ENCODE measurements at places on chromosomes 6 and 20. TPM values are rescaled to one million over a fixed set of nuclear protein-coding genes. Genes with fewer than 3 reads are reported as not detected.

DNA sequence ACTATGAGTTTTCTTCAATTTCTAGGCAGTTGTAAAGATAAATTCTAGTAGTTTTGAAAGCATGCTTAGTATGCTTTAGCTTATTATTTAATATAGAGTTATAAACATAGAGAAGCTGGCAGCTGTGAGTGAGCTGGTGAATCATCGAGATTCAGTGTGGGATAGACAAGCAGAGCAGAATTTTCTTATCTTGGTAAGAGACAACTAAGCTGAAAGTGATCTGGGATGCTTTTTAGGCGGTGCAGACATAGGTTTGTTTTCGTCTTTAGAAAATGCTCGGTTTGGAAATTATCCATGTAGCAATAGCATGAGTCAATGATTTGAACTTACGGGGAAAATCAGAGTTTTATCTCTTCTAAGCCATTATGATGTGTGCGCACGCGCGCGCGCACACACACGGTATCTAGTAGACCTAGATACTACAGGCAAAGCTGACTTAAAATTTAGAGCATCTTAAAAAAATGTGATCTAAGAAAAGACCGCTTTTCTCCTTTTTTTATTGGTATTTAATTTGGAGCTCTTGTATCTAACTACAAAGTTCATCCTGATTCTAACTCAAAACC, 128.3 kb upstream of the MAP3K7 start:
- no peak for DNase-seq

DNA sequence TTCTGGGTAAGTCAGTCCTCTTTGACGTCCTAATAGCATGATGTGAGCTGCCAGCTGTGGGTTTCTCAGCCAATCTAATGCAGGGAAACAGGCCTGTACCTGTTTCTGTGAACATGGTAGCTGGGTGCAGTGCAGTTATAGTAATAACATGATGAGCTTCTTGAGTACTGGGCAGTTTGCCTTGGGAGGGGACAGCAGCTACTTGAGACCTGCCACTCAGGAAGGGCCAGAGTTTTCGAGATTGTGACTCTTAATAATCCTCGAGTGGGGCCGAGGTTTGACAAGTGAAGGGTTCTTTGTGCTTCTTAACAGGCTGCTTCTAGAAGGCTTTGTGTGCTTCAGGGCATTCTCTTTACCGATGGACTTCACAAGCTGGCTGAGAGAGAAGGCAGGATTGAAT, 180.1 kb downstream of the JARID2 start:
- DNase-seq, result no peak

- no peak for DNase-seq
Measured at GRCh38 chr6:6508643-6509042, 79.9 kb upstream of the LY86 start.

GRCh38 chr20:34368547-34368946, 5.5 kb downstream of the ITCH start:
- DNase-seq, result no peak

- DNase-seq, result peak; percentile 98
Measured at GRCh38 chr20:3686867-3687321, 5.1 kb upstream of the ADAM33 start.

DNA sequence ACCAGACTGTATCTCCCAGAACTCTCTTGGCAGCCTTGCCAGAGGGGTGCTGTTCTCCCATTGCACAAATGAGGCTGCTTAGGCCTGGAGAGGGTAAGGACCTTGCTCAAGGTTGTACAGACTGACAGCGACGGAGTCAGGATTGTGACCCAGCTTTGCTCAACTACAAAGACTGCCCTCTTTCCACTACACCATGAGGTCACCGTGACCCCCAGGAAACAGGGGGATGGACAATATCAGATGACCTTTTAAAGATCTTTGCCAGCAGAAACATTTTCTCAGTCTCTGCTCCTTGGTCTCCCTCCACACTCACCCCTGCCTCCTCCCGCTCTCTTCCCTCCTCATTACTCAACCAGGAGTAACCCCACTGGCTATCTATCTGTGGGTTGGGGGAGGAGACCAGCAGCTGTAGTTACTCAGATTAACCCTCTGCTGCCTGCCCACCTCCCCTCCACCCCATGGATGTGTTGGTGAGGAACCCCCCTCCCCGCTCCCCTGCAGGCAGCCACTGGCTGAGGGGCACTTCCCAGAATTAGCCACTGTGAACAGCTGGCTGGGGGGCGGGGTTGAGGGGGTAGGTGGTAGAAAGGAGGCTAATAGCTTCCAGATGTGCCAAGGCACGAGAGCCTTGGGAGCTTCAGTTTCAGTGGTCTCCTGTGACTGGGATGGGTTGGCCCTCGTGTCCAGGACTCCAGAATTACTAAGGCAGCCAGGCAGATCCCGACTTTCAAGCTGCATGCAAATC, 26.9 kb upstream of the MRPS18A start:
- DNase-seq, result no peak

DNA sequence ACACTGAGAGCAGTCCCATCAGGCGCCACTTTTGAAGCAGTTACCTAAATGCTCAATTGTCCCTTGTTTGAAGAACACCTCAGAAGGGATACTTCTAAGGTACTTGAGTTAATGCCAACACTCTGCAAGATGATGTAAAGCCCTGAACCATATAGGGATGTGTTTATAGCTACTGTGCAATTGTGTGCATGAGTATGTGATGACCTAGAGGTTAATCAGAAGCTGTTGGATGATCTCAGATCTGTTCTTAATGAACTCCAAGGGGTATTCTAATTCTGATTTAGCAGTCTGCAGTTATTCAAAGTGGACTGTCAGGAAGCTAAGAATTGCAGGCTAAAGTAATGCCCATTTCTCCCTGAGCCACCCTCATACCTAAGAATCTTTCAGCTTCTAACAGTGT, 158.3 kb downstream of the TMEM242 start:
- no peak for DNase-seq

DNA sequence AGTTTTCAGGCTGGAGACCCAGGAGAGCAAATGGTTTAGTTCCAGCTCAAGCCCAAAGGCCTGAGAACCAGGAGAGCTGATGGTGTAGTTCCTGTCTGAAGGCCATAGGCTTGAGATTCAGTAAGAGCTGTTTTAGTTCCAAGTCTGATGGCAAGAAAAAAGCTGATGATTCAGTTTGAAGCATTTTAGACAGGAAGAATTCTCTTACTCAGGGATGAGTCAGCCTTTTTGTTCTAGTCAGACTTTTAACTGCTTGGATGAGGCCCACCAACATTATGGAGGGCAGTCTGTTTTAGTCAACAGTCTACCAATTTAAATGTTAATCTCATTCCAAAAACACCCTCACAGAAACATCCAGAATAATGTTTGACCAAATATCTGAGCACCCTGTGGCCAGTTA, 2.5 kb downstream of the ZSCAN26 start:
- no peak for DNase-seq

DNA sequence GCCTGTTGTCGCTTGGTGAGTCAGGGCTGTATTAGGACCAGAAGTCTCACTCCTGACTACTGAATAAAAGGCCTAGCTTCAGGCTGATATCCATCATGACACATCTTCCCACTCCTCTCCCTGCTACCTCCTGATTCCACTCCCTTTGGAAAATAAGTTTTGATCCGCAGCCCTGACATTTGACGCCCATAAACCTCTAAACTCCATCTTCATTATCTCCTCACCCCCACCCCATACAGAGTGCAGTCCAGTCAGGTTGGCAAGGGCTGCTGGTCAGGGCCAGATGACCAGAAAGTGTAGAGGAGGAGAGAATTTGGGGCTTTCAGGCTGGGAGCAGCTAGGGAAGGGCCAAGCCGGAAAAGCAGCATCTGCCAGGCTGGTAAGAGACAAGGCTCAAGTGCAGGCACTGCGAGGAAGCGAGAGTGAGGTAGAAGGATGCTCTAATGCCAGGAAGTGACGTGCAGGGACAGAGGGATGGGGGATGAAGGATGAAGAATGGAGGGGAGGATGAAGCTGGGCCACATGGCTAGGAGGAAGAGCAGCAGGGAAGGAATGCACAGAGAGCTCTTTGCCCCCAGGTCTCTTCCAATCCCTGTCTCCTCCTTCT, 1.2 kb downstream of the GGT7 start:
- DNase-seq, result peak; percentile 82

DNA sequence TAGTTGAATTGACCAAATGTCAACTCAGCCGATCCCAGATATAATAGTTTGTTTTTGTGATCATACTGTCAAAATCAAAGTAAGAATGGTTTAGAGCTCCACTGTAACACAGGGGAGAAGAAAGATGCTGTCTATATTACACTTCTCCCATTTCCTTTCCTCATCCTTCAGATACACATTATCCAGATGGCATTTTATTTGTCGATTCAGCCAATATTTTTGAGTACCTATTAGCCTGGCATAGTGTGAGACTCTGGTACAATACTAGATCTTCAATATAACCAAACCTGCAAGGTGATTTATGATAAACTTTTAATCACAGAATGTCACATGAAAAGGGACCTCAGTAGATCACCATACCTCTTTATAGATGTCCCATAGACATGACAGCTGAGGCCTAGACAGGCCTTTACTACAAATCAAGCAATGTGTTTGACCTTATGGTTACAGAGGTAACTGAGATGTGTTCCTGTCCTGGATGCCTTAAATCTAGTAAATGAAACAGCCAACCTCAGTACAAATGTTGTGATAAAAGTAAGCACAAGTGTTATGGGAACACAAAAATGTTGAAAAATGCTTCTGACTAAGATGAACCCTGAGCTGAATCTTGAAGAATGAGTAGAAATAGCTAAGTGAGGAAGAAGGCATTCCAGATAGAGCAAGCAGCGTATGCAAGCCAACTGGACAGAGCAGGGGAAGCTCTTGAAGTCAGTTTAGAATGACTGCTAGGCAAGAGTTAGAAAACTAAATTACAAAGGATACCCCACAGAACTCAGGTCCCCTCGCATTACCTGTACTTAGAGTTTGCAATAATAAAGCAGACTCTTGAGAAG, 1.9 kb downstream of the FBXO9 start:
- no peak for DNase-seq

DNA sequence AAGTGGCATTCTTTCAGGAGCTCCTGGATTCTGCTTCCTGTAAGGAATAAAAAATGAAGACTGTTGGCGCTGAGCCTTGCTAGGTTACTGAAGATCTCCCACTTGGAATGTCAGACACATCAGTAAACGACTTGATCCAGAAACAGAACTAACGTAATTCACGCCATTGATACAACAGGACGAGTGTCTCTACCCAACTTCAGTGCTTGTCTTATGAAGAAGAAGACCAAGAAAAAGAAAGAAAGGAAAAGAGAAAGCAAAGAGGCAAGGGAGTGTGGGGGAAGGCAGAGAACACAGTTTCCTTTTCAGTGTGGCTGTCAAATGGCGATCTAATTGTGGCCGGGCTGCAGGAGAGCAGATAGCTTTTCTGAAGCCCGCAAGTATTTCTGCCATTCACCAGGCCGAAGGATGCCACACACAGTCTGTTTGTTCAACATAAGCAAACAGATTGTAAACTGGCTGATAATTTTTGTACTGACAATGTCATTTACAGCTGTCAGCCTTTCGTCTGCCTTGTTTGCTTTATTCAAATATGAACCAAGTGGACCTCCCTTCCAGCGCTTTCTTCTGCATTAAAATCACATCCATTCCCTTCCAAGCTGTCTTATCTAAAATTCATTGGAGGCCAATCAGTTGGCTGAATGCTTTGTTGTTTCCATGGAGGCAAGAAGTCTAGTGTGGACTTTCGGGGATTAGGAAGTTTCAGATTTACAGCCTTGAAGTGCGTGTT, 180.6 kb downstream of the FOXA2 start:
- DNase-seq, result no peak

DNA sequence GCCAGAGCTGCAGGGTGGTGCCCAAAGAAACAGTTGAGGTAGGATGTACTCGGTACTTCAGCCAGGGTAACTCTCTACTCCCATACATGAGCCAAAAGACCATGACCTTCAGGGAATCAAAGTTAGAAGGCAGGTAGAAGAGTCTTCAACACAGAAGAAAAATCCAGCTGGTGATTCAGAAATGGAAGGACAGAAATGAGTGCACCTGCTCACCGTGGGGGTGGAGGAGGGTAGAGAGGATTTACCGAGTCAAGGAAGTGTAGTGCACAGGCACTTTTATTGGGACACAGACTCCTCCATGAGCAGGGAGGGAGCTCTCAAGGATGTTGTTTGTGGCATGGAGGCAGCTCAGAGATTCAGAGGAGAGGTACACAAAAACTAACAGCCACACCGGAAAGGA, 330.3 kb upstream of the PRDM1 start:
- DNase-seq, result no peak

DNA sequence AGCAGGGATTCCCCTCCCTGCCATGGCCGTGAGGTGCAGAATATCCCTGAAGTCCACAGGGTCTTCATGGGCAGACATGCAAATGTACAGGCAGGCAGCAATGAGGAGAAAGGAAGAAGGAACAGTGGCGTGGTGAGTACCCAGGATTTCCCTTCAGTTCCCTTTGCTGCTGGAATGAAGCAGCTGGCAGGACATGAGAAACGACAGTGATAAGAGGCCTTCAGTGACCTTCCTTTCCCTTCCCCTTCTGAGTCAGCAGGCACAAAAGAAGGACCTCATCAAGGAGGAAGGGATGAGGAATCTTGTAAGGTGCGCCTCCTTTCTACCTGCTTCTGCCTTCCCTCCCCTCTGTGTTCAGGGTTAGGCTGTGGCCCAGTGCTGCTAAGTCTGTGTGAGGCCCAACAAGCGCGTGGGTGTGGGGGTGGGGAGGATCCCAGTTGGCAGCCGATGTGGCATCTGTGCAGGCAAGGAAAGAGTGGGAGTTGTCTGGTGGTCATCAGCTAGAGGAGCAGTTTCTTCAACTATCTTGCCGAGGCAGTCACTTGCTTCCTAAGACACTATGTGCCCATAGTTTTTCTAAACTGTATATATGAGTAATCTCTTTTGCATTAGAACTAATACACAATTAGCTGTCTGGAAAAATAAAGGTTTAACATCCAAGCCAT, 29.5 kb upstream of the FBXO9 start:
- DNase-seq, result no peak

DNA sequence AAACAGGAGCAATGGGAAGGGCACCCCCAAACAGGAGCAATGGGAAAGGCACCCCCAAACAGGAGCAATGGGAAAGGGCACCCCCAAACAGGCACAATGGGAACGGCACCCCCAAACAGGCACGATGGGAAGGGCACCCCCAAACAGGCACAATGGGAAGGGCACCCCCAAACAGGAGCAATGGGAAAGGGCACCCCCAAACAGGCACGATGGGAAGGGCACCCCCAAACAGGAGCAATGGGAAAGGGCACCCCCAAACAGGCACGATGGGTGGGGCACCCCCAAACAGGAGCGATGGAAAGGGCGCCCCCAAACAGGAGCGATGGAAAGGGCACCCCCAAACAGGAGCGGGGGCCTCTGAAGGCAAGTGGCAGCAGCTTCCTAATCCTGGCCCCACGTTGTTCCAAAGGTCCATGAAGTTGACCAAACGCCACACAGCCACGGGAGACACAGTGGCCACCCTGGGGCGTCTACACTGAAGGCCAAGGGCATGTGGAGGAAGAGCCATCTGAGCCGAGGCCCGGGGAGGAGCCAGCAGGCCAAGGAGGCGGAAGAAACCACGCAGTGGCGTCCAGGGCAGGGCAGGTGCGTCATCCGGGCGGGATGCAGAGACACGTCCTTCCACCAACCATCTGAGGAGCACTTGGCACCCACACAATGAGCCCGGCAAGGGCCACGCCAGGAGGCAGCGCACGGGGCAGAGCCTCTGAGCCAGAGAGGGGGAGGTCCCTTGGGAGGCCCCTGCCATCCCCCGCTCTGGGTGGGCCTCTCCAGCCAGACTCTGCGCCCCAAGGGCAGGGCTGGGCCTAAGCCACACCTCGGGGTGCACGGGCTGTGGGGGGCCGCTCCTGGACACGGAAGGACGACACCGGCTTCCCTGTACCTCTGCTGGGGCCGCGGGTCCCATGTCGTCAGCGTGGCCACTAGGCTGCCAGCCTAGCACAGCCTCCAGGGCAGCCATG, 21.5 kb upstream of the NTSR1 start:
- no peak for DNase-seq

PRDM1 gene
- 27.0 TPM for total RNA-seq

KCNB1 gene
- 2.0 TPM for total RNA-seq

LY86 gene
- total RNA-seq, result 4.9 TPM

NEDD9 gene
- total RNA-seq, result 45.4 TPM

THBD gene
- 76.9 TPM for total RNA-seq

PSORS1C2 gene
- not detected for total RNA-seq

SPATA25 gene
- total RNA-seq, result 7.1 TPM

Data from vagina (tissue), 2 donors.